ENCODE measurements at places on chromosomes 2 and 18. TPM values are rescaled to one million over a fixed set of nuclear protein-coding genes. Genes with fewer than 3 reads are reported as not detected.

Gene LRATD1
- 0.09 TPM for total RNA-seq

Gene STAT4
- total RNA-seq: 2.0 TPM

Gene ANKRD30BL
- not detected for total RNA-seq

Gene VAMP8
- total RNA-seq: 1.8 TPM

Gene HPCAL1
- total RNA-seq: 14.9 TPM

Gene LAMA1
- 55.3 TPM for total RNA-seq

Gene BOLL
- total RNA-seq: not detected

Gene CRYGC
- total RNA-seq: not detected

Gene DYNC2LI1
- total RNA-seq: 19.9 TPM

Gene EPAS1
- 42.0 TPM for total RNA-seq

Gene KYNU
- total RNA-seq: 9.5 TPM

Gene LYPD6B
- 2.0 TPM for total RNA-seq

Gene AKAIN1
- not detected for total RNA-seq

Gene SATB2
- 19.0 TPM for total RNA-seq

Gene SERPINB10
- not detected for total RNA-seq

All from smooth muscle cell of bladder (primary cell).